Activated naive CD8-positive, alpha-beta T cell treated with anti-CD3 and anti-CD28 coated beads, Interleukin-2, amount 50 U/mL, for 16 hours (primary cell): ENCODE measurements at places on chromosomes 11 and 22.

- peak; percentile 84 for DNase-seq
These were observed at the start of gene DNAL4 for GRCh38 chr22:38793721-38794466. Gene DNAL4 (minus strand): TSS chr22:38794143. CDS start chr22:38782731, 11,412 bp downstream.

DNA sequence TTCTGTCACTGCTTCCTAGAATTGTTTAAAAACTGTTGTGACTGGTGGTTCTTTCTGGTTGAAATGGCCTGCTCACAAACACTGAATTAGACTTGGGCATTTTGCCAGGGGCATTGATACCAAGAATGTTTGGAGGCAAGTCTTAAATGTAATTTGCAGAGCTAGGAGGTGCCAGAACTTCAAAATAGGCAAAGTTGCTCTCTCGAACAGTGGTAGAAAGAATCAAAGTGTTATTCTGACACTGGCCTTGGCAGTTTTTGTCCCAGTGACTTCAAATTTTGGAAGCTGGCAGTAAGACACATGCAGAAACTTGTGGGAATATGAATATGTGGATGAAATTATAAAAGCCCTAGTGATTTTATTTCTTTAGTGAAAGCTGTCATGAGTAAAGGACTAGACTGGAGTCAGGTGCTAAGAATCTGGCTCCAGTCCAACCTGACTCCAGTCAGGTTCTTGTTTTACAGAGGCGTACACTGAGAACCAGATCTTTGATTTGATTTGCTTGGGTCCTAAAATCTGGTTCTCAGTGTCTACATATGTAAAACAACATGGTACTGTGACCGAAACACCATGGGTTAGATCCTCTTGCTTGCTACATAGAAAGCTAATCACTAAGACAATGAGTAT, 20.9 kb downstream of the SVIP start:
- DNase-seq: no peak

GRCh38 chr11:45896422-45896984, 10.6 kb downstream of the FREY1 start:
- DNase-seq: no peak

DNA sequence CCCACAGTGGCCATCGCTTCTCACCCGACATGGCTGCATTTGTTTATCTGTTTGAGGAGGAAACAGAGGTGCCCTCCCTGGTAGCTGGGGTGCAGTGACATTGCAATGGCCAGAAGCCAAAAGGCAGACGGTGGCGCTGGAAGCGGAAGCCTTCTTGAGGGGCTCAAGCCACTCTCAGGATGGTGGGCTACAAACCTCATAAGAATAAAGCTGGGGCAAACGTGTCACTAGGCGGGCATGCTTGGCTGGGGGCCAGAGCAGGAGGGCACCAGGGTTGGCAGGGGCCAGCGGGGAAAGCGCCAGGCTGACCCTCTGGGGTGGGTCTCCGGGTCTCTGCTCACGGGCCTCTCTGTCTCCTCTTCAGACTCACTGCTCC, 12.6 kb downstream of the TNNT3 start:
- DNase-seq: no peak

GRCh38 chr22:38433871-38434270, 21.1 kb downstream of the KCNJ4 start:
- DNase-seq: no peak

DNA sequence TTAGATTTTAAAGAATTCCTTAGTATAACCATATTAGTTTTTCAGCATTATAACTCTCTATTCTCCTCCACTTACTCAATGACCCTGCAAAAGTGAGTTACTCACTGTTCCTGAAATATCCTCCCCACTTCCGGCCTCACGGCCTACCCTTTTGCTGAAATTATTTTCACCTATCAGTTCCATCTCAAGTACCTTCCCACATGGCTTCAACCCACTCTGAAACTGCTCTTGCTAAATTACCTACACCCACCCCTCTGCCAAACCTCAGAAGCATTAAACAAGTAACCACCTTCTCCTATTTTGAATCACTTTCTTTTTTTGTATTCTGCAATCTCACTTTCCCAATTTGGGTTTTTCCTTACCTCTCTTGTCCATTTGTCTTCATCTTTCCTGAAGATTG, 37.7 kb downstream of the OR5P2 start:
- DNase-seq: no peak

GRCh38 chr11:113384551-113384950, 3.0 kb upstream of the ANKK1 start:
- no peak for DNase-seq

GRCh38 chr11:64856382-64857227, 12.2 kb upstream of the CDC42BPG start:
- DNase-seq: no peak

- DNase-seq: no peak
These were observed 35.8 kb downstream of the FEZ1 start for GRCh38 chr11:125460275-125460674.

DNA sequence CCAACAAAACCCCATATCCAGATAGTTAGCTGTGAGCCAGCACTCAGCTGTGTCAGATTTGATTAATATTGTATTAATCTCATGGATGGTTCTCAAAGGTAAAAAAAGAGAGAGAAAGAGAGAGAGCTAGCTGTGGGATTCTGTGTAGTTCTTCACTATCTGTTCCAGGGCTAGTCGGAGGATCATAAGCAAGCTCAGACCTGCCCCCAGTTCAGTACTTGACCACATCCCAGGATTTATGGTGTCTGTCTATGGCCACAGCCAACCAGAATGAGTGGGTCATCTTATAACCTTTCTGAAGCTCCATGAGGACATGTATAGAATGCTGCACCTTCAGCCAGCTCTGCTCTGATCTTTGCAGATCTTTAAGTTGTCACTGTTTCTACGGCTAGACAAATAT, 13.5 kb upstream of the B3GNT6 start:
- no peak for DNase-seq

DNA sequence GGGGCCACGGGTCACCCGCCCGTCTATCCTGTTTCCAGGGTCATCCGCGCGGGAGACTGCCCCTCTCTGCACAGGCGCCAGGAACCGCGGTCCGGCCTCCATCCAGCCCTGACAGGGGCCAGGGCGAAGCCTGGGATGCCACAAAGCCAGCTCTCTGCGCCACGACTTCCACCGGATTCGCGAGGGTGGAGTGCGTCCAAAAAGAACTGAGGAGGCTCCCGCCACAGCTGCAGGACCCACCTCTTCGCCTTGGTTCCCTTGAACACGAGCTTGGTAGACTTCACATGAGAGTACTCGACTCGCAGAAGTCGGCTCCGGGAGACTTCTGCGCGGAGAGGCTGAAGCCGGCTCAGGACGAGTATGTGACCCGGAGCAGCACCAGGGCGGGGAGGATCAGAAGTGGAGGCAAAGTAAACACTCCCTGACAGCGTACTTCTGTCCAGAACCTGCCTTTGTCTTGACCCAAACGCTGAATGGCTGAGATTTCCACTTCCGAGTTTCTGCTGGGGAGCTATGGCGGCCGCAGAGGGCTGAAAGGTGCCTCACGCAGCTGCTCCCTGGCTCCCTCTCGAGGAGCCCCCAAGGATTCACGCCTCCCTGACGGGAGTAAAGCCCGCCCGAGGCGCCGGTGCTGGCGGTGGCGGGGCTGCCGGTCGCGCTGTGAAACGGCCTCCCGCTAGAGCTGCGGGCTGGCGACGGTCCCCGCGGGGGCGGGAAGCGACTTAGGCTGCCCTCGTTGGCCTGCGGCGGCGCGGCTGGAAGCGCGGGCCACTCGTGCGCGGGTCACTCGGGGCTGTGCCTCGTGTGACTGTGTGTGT, 4566.7 kb upstream of the OR11H1 start:
- DNase-seq: no peak

- DNase-seq: no peak
These were observed 54.3 kb downstream of the SYTL2 start for GRCh38 chr11:85756401-85757200.

GRCh38 chr11:72695354-72695753, 21.1 kb upstream of the PDE2A start:
- no peak for DNase-seq

GRCh38 chr22:47116426-47117341, 354.2 kb downstream of the TBC1D22A start:
- DNase-seq: no peak

DNA sequence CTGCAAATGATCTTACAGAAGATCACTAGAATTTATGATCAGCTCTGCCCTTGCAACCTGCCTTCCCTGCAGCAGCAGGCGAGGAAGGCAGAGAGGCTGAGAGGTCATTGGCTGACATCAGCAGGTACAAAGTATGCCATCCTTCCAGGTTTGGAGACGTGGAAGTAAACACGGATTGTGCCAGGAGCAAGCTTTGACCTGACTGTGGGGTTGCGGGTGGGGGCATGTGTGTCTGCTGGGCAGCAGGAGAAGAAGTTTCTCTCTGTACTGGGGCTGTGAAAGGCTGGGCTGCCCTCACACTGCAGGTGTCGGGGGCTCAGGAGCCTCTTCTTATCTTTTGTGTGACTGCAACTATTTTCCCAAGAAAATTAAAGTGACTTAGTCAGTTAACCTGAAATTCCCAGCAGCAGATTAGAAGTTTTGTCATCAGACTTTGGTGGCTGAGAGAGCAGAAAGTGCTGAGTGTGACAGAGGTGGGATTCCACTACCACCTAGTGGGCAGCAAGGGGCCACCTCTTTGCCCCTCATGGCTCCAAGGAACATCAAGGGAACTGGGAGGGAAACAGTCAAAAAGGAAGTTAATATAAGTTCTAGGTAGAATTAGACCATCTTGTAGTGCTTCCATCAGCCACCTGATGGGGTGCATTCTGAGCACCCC, 565.9 kb downstream of the ETS1 start:
- no peak for DNase-seq

GRCh38 chr11:26841818-26842473, 120.1 kb upstream of the SLC5A12 start:
- no peak for DNase-seq

GRCh38 chr22:46443850-46444389, 93.5 kb downstream of the CELSR1 start:
- no peak for DNase-seq

DNA sequence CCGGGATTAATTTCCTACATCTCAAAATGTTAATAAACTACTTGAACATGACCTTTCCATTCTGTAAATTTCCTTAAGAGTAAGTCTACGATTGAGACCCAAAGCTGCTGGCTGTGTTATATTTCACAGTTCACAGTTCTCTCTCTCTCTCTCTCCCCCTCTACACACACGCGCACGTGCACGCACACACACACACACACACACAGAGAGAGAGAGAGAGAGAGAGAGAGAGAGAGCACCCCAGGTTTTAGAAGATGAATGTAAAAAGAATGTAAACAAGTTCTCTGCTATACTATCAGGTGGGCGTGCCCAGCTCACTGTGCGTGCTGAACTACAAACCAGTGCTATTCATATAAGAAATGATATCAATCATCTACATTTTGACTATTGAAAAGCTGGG, 3.3 kb downstream of the BDNF start:
- DNase-seq: no peak

DNA sequence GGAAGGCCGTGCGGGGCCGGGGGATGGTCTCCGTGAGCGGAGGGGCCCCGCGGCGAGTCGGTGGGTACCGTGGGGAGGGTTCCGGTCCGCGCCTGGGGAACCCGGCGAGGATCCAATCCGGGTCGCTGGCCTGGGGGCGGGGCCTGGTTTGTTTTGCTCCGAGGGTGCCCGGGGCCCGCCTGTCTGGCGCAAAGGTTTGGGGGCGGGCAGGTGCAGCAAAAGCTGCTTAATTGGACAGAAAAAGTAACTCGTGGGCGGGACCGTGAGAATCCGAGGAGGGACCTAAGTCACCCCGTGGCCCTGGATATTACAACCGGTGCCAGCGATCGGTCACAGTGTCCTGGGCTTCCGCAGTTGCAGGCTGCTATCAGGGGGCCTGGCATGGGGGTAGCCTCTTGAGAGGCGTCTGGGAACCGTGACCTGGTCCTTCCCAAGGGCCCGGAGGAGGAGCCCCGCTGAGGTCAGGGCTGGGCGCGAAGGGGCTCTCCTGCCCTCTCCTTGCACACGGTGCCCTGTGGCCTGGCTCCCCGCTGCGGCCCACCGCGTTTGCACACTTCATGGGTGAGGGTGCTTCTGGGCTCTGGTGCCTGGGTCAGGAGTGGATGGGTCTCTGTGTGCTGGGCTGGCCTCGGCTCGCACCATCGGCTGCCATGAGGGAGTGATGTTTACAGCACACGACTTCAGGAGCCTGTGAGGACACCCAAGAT, 1.4 kb downstream of the PNPLA2 start:
- DNase-seq: peak; percentile 85

DNA sequence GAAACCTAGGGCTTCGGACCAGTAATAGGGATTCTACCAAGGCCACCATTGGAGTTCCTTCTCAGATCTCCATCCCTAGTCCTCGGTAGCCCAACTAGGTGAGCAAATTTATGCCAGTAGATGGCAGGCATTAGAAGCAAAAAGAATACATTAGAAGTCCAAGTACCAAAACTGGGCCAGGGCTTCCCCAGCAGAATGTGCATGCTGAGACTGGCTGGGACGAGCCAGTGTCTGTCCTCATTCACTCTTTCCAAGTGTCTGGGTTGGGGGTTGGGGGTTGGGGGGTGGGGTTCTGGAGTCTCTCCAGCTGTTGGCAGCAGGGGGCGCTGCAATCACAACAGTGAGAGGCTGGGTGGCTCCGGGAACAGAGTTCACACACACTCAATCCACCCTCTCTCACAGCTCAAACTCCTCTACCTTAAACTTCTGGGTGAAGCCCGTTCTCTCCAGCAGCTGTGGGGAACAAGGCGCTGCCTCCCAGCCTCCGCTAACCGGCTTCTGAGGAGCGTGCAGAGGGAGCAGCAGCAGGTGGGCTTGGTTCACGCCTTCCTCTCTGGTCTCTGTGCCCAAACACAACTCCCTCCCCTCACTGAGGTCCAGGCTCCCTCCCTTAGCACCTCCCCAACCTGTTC, 57.5 kb downstream of the BTG4 start:
- DNase-seq: peak; percentile 38

- DNase-seq: no peak
These were observed 29.7 kb upstream of the GNB1L start for GRCh38 chr22:19884161-19884953.

DNA sequence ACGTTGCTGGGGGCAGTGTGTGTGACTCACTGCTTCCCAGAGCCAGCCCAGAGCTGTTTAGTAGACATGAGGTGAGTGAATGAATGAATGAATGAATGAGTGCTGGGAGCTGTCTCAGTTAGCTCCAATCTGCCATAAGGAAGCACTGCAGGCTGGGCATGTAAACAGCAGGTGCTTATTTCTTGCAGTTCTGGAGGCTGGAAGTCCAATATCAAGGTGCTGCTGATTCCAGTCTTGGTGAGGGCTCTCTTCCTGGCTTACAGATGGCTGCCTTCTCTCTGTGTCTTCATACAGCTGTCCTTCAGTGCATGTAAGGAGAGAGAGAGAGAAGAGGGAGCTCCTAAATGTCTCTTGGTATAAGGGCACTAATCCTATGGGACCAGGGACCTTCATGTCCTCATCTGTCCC, 4.1 kb downstream of the C11orf21 start:
- no peak for DNase-seq

- DNase-seq: no peak
These were observed 104.3 kb upstream of the SYT13 start for GRCh38 chr11:45390407-45390806.
